T-cell (primary cell): ENCODE measurements at places on chromosomes 12 and 14.

DNA sequence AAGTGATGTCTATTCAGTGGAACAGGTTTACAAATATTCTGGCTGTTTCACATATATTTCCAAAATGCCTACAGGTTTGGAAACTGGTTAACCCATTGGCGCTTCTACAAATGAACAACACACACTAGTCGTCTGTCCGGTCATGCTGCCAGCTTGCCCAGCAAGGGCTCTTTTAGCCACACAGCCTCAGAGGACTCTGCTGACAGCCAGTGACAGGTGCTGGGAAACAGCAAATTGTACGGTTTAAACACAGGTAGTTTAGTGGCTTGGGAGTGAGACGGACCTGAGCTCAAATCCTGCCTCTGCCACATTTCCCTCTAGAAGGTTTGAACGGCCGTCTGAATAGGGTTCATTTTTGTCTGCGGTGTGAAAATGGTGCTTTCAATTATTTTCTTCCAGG lies 53.8 kb downstream of the MOK start:
- no peak for DNase-seq

GRCh38 chr14:57038689-57039088 lies 228.4 kb upstream of the OTX2 start:
- DNase-seq = no peak

DNA sequence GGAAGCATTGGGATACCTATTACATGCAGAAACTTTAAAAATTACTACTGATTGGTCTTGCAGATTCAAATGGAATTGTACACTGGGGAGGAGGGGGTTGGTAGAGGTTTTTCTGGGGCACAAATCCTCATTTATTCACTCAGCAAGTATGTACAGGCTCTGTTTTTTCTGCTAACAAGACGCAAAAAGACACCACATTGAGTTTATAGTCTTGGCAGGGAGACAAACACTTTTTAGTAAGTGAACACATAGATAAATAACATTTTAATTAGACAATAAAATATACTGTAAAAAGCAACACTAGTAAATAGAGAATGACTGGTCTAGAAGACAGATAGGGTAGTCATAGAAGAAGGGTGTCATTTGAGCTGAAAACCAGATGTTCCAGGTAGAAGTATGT lies 23.8 kb downstream of the GLIPR1L2 start:
- DNase-seq = no peak

DNA sequence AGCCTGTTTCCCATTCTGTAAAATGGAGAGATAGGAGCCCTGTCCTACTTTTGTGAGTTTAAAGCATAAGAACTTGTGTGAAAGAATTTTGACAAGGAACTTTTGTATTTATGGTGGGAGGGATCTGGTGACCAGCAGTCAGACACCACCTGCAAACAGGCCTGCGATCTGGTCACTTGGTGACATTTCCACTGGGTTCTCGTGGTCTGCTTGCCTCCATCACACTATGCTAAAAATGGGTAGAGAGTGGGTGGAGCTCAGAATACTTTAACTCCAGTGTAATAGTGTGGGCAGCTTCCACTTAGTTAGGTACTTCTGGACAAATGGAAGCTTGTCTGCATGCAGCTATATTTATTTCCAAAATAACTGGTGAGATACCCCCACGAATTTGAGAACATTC lies 26.5 kb upstream of the PLXNC1 start:
- no peak for DNase-seq

DNA sequence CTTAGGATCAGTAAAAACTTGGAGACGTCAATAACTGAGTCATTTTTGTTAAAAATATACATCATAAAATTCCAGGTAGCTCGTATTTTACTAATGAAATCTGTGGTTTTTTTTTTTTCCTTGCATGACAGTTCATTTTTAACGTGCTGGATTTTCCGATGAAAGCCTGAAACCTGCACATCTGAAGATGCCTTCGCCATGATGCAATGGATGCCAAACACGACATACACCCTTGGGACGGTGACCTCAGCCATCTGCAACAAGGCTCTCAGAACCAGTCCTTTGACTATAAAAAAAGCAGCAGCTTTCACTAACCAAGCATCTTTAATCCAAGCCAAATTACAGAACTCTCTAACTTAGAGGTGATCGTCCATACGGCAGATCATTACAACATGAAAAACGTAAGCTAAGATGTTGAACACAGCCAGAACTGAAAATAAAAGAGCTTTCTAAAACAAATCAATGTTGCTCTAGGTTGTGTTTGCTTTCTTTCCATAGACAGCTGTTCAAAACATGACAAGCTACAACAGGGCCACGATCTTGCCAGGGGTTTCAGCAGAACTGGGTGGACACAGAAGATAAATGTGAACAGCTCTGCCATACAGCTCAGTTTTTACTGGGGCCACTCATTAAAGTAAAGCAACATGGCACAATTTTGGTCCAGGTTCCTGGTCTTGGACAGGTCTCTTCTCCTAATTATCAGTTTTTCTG lies 7.8 kb downstream of the NIN start:
- no peak for DNase-seq

GRCh38 chr12:52529417-52529816 lies 9.2 kb upstream of the KRT5 start:
- DNase-seq = no peak

DNA sequence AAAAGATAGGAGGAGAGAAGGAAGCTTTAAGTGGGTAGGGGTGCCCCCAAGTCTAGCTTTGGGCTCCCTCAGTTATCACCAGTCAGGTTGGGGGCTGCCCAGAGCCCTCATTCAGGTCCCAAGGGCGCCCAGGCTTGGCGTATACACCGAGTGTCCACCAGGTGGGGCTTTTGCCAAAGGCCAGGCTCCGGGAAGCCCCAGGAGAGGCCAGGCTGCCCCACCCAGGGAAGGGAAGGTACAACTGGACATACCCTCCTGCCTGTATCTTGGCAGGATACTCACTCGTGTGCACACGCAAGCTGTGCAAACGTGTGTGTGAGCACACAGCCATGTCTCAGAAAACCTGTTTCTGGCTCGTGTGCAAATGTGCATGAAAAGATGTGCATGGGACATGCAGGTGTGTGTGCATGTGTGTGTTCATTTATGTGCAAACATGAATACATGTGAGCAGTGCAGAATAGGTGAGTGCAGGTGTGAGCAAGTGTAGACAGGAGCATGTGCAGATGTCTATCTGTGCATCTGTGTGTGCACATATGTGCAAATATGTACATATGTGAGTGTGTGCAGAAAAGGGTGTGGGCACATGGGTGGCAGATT lies 103.9 kb upstream of the MYL2 start:
- DNase-seq = peak; percentile 19

DNA sequence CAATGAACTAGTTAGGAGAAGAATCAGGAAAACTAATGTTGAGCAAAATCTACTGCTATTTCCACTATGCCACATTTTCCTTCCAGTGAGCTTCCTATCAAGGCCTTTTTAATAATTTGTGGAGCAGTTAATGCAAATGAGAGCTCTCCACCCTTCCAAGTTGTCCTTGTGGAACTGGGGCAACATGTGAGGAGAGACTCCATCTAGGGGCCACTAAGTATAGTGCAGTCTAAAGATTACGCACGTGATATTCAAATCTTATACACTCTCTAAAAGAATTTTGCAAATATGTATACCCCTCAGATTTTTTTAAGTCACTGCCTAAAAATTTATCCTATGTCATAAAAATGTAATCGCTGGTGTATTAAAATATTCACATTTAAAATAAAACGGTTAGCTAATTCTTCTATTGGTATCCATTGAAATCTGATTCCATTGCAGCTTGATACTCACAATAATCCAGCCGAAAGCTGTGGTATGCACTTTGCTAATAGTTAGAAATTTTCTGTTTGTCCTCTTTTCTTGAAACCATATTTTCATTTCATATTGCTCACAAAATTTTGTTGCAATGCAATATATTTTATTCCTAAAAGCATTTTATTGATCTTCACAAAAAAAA lies 100.1 kb downstream of the PAH start:
- no peak for DNase-seq

DNA sequence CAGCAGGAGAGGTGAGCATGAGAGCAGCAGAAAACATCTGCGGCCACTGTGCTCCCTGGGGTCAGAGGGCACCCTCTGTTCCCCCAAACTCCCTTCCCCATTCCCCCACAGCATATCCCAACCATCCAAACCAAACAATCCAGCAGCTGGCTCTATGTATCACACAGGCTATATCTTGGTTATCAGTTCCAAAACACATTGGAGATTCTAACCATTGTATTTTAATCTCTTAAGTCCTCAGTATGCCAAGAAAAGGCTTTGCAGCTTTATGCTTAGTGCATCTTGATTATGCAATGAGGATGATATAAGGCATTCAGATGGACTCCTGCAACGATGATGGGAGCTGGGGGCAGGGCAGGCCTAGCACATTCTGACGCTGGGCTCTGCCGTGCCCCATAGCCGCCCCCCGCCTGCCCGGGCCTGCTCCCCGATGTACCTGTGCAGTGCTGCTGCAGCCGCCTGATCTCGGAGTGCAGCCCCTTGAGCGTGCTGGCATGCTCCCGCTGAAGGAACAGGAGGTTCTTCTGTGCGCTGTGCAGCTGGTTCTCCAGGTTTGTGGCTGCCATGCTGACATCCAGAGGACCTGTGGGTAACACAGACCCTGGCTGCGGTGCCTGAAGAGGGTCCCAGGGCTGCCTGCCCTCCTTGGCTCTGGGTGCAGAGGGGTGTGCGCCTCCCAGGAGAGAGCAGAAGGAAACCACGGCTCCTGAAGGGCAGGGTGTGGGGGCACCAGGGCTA lies 29.6 kb downstream of the CCDC92 start:
- no peak for DNase-seq

- DNase-seq = no peak
These were observed 131.6 kb downstream of the PPFIA2 start for GRCh38 chr12:81627336-81628189.

- no peak for DNase-seq
These were observed 53.3 kb downstream of the BICD1 start for GRCh38 chr12:32159925-32160324.

GRCh38 chr12:123762715-123763052 lies 583 bp downstream of the DNAH10 start:
- no peak for DNase-seq

DNA sequence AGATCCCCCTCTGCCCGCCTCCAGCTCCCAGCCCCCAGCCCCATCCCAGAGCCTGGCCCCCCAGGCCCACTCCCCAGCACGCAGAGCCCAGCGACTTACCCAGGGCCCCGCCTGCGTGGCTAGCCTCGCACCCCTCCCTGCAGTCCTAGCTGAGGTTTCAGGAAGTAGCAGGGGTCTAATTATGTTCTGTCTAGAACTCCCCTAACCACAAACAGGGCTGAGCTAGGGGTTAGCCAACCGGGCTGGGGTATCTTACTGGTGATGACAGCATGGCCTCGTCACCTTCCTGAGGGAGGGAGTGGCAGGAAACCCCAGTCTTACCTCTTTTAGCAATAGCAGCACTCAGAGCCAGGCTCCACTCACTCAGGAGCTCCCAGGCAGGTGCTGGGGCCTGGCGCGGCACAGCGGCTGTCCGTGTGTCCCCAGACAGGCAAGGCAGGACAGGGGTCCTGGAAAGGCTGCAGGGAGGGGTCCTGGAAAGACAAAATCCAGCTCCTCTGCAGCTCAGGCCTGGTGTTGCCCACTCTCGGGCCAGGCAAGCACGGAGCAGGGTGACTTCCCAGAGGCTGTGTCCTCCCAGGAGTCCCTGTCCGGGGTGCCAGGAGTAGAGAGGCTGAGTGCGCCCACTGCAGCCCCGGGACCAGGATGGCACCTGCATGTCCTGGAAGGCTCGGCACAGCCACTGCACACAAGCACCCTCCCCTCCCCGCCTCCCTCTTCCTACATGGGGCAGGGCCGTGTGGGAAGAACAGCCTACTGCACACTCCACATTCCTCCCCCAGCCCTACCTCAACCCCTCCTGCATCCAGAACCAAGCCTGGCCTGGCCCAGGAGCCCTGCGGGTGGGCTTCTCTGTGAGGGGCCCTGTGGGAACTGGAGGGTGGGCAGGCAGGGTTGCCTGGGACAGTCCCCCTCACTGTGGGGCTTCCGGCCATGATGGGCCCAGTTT lies at the start of gene GPR132:
GPR132 (minus strand) TSS at position 151 of the 949 bp plus-strand sequence. CDS start 10,010 bp downstream, outside the sequence.
- peak; percentile 96 for DNase-seq

GRCh38 chr12:20718294-20718693 lies 23.2 kb downstream of the SLCO1C1 start:
- no peak for DNase-seq

DNA sequence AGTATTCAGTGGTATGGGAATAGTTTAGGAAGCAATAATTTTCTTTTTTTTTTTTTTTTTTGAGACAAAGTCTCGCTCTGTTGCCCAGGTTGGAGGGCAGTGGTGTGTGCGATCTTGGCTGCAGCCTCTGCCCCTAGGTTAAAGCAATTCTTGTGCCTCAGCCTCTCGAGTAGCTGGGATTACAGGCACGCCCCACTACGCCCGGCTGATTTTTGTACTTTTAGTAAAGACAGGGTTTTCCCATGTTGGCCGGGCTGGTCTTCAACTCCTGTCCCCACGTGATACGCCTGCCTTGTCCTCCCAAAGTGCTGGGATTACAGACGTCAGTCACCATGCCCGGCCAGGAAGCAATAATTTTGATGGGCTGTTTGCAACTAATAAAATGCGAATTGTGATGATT lies 62.1 kb downstream of the ATG14 start:
- no peak for DNase-seq

GRCh38 chr12:41621291-41621690 lies 433.2 kb downstream of the PDZRN4 start:
- DNase-seq = no peak

- DNase-seq = no peak
These were observed 811 bp upstream of the INF2 start for GRCh38 chr14:104688505-104689108.

GRCh38 chr12:95789126-95790032 lies 1.2 kb downstream of the NTN4 start:
- no peak for DNase-seq

GRCh38 chr12:48419116-48419935 lies 53.0 kb upstream of the ANP32D start:
- no peak for DNase-seq

GRCh38 chr12:452667-453210 lies 7.0 kb upstream of the B4GALNT3 start:
- DNase-seq = peak; percentile 72

DNA sequence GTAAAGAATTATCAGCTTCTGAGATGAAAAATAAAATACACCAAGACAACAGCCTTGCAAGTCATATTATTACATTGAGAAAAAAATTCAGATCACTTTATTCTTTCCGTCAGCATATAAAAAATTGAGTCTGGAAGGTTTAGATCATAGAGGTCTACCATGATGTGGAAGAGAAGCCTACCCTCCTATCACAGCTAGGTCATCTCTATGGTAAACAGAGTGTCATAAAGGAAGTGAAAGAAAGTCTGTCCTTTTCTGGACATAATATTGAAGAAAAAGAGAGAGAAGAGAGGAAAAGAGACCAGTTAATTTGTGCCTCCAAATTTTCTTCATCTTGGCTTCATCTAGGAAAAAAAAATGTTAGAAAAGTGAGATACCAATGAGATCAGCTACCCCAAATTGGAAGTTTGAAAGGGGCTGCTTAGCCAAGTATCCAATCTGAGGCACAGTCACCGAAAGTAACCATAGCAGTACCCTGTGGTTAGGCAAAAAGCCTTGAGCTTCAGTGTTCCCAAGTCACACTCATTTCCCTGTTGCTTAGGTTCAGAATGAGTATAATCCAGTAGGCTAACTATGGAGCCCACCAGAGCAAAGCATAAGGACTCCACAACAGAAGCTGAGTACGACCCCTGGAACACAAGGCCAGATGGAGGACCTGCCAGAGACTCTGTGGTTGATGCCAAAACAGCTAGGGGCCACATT lies 38.1 kb downstream of the DUSP6 start:
- DNase-seq = no peak
